ENCODE measurements at places on chromosomes 1 and 21.

DNA sequence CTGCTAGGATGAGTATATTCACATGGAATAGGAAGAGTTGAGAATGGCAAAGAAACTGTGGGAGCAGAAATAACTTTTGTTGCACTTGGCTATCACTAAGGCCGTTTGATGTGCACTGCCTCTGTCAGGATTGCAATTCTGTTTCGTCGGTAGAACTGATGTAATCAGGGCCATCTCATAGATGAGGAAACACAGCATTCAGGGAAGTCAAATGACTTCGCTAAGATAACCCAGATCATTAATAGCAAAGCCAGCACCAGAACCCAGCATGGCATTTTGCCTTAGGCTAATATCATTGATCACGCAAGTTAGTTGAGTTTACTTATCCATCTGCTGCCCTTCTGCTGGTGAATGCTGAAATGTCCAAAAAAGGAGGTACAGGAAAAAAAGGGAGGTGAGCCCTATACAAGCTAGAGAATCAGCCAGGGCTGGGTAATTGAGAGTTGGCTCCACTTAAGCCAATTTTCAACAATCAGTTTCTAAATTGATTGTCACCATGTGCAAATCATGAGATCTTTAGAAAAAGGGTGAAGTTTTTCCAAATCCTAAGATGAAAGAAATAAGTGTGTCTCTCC, 7.6 kb downstream of the RASSF5 start:
- DNase-seq = no peak

DNA sequence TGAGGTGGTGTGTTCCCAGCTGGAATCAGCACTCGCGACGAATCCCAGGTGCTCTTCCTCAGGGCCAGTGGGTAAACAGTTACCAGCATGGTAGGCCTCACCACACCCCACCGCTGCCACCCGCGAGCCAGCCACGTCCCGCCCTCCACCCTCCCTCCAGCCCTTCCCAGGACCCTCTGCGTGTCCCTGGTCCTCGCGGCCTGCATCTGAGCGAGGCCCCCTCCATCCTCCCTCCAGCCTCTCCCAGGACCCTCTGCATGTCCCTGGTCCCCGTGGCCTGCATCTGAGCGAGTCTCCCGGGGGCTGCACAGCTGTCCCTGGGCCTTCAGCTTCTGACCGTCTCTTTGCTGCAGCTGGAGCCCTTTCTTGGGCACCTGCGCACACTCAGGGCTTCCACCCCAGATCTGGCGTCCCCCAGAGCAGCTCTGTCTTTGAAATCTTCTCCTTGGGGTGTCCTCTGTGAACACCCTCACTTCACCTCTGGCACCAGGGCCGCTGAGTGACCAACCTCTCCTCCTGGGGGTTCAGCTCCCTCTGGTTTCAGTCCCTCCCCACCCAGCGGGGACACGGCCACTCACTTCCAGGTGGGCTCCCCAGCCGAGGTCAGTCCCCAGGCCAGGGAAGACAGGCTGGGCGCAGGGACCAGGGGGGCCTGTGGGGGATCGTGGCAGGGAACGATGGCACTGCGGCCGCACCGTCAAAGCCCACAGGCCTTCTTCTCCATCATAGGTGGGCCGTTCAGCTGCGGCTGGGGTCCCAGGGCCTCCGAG, 57.8 kb upstream of the COL6A2 start:
- no peak for DNase-seq

DNA sequence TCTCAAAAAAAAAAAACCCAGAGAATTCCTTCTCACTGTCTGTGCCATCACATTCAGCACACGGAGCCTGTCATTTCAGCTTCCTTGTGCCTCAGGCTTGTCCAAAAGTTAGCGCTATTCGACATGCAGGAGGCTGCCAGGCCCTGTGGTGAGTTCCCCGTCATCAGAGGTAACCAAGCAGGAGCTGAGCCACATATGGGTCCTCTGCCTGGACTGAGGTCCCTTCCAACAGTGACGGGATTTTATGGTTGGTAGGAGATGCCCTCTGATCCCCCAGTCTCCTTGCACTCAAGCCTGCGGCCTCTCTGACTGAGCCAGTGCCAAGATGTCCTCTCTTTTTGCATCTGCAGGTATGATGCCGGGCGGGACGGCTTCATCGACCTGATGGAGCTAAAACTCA, 12.7 kb upstream of the CTRC start:
- no peak for DNase-seq

GRCh38 chr1:47617381-47618221, 179.8 kb downstream of the FOXD2 start:
- DNase-seq = no peak

DNA sequence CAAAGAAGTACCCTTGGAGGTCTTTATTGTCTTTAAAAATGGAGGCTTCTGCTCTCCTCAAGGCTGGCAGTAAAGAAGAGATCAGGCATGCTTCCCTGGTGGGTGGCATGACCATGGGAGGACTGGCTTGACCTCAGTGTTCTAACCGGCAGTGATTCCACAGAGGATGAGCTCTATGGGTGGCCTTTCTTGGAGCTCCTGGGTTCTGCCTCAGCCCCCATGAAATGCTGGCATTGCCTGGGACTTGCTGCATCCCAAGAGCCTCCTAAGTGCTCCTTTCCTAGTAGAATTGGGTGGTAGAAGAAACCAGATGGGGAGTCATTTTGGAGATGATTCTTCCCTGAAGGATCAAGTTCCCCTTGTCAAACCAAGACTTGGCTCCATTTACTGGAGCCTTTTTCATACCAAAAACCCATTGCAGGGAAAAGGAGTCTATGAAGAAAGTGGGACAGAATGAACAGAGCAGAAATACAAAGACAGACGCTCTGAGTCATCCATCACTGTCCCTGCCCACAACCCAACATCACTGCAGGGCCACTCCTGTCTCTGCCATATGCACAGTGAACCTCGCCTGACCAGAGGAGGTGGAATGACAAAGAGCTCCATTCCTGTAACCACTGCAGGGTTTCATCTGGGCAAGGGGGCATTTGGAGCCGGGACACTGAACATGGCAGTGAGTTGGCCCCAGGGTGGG, 42.4 kb downstream of the RIMS3 start:
- no peak for DNase-seq

- DNase-seq = peak; percentile 60
Observed at GRCh38 chr21:38263493-38263892, 6.7 kb downstream of the KCNJ15 start.

DNA sequence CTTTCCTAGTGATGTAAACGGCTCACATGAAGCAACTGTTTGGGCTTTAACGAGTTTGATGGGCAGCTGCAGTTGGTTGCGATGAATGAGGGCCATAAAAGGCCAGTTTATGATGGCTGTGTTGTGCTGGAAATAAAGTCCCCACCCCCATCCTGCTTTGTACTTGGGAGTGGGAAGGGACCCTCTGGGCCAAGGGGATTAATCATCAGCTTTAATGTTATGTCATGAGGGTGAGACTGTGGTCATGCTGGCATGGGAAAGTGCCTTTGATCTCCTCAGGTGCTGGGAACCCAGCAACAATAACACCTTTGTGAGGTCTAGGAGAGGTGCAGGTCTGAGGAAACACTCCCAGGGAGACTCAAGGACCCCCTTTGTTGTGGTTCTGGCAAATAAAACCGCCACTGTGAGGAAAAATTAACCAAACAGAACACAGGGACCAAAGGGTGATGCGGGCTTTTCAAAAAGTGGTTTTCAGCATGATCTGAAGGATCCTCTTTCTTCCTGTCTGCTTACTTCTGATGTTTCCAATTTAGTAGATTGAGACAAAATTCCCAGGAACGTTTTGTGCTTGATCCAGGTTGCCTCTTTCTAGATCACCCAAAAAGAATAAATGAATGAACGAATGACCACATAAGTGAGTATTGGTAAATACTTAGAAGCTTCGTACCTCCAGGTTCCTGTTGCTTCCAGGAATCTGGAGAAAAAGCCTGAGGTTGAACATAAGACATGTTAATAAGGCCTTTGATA, 257.8 kb upstream of the HOOK1 start:
- DNase-seq = no peak
